Activated T-cell treated with anti-CD3 and anti-CD28 coated beads, Interleukin-2, amount 50 U/mL, for 24 hours (primary cell): ENCODE measurements at places on chromosomes 13 and 19.

- DNase-seq: no peak
Observed at GRCh38 chr19:38122402-38123093, 101.5 kb downstream of the DPF1 start.

GRCh38 chr13:62357887-62358645 lies 942.4 kb upstream of the PCDH20 start:
- DNase-seq: no peak

DNA sequence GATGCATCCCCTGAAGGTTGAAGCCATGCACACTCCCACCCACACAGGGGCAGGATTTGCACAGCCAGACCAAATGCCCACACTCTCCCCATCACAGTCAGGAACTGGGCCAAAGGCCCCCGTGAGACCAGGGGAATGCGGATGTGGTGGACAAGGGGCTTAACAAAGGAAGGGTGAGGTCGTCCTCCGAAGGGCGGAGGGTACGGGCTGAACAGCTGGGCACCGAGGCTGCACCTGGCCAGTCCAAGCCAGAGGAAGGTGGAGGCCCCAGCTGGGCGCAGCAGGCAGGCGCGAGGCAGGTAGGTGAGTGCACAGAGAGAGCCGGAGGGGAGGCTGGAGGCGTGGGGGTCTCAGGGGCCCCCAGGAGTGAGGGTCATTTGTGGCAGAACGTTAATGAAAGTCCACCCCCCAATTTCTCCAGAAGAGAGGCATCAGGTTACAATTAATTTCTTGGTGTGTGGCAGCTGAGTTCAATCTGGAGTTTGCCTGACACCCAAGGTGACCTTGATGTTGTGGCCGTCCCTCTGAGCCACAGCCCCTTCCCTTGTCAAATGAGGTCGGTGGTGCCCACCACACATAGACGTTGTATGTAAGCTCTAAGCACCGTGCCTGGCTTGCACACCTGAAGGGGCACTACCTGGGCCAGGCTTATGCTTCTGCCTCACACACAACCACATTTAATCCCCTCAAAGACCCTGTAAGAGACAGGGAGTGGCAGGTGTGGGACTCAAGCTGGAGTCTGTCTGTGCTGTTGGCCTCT lies 2.9 kb downstream of the KLK15 start:
- no peak for DNase-seq

- DNase-seq: no peak
Observed at GRCh38 chr19:13109361-13110098, 6.9 kb upstream of the LYL1 start.

DNA sequence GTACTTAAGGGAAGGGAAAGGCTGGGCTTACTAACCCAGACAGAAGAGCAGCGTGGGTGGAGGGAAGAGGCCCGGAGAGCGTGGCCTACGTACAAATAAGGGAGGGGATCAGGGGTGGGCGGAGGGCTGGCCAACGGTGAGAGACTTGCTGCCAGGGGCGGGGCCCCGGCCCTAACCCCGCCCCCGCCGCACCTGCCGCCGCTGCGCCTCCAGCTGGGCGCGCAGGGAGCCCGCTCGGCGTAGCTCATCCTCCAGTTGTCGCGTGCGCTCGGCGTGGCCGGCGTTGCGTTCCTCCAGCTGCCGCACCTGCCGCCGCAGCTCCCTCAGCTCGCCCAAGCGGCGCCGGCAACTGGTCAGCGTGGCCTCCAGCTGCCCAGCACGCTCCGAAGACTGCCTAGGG lies 5.7 kb downstream of the HOOK2 start:
- peak; percentile 67 for DNase-seq

DNA sequence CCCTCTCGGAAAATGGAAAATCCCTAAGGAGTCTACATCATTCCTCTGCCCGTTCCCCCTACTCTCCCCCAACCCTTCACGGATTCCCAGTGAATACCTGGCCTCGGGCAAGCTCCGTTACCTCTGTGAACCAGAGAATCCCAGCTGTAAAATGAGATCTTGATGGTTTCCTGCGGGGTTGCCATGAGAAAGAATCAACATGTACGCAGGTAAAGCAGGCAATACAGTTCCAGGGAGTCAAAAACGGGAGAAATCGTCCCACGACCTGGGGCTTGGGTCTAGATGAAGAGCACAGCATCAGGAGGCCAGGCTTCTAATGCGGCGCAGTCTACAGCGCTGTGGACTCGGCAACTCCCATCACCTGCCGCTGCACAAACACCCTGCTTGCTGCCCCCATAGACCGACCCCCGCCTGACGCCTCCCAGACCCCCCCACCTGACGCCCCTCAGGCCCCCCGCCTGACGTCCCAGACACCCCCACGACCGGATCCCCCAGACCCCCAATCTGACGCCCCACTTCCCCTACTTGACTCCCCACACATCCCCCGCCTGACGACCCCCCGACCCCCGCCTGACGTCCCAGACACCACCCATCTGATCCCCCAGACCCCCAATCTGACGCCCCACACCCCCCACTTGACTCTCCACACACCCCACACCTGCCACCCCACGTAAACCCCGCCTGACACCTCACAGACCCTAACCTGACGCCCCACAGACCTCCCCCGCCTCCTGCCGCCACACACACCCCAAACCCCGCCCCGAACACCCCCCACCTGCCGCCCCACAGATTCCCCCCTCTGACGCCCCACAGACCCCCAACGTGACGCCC lies 680 bp downstream of the LIG4 start:
- no peak for DNase-seq

DNA sequence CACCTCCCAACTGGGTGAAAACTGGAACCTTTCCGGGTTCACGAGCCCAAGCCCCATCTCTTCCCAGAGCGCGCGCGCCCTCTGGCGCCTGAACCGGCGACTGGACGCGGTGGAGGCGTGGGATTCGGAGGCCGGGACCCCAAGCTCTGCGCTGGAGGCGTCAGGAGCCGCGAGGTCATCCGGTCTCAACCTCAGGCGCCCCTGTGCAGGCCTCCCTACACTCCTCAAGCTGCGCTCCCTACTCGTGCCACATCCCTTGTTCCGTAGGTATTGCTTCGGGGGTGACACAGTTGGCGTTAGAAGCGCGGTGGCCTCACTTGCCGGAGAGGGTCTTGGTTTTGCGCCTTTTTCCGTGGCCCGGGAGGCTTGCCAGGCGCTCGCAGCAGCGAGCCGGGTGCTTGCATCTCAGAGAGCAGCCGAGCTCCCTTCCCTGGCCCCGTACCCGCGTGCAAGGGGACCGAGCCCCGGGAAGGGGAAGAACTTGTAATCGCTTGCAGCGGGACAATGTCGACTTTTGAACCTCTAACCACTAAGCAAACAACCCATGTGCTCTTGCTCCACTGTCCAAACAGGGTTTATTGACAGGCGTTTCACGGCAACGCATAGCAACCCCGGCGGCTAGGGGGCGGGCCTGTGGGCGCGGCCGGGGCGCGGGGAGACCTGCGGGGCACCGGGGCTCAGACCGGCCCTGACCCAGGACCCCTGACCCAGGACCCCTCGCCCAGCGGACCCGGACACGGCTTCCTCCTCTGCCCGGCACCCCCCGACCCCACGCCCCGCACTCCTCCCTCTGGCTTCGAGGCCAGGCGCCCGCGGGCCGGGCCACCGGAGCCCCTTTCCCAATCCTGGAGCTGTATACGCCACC lies 8.5 kb downstream of the CDX2 start:
- DNase-seq: no peak

GRCh38 chr13:63625869-63626268 lies 2210.2 kb upstream of the PCDH20 start:
- no peak for DNase-seq

GRCh38 chr13:109331898-109332297 lies 454.5 kb downstream of the IRS2 start:
- DNase-seq: no peak

GRCh38 chr19:32691952-32692726 lies 518 bp downstream of the NUDT19 start:
- DNase-seq: peak; percentile 78

- no peak for DNase-seq
Observed at GRCh38 chr13:85288698-85289097, 510.5 kb downstream of the SLITRK6 start.

DNA sequence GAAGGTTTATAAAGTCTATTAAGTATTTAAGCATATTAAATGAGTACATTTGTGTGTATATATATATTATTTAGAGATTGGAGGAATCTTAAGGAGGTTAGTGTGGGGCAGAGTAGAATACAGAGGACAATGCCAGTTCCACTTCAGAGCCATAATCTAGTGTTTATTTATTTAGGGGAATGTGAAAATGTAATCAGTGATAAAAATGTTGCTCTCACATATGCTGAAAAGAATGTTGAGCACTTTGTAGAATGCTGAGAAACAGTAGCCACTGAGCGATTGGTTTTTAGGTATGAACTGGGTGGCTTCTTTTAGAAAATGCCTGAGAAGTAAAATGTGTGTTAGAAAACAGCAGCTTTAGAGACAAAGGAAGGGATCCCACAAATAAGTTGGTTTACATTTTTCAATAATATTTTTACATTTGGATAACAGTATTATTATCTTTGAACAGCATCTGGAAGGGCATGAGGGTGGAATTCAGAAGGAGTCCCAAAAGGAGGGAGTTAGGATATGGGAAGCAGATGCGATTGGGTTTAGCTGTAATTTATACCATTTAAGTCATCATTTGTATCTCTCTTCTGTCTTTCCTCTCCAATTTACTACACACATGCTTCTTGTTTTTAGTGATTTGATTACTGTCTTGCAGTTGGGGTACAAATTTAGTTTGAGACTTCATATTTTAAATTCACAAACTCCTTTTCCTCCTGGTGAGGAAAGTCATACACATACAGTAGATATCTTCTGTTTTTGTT lies 68.6 kb downstream of the NDFIP2 start:
- no peak for DNase-seq

- no peak for DNase-seq
Observed at GRCh38 chr19:58335630-58336029, 8.8 kb downstream of the ZSCAN22 start.

DNA sequence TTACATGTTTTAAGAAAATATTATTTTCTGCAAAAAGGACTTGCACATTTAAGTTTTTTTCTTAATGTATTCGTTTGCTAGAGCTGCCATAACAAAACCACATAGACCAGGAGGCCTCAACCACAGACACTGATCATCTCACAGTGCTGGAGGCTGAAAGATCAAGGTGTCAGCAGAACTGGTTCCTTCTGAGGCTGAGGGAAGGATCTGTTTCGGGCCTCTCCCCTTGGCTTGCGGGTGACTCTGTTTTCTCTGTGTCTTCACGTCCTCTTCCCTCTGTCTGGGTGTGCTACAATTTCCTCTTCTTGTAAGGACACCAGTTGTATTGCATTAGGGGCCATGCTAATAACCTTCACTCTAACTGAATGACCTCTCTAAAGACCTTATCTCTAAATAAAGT lies 364.2 kb downstream of the IRS2 start:
- DNase-seq: no peak

DNA sequence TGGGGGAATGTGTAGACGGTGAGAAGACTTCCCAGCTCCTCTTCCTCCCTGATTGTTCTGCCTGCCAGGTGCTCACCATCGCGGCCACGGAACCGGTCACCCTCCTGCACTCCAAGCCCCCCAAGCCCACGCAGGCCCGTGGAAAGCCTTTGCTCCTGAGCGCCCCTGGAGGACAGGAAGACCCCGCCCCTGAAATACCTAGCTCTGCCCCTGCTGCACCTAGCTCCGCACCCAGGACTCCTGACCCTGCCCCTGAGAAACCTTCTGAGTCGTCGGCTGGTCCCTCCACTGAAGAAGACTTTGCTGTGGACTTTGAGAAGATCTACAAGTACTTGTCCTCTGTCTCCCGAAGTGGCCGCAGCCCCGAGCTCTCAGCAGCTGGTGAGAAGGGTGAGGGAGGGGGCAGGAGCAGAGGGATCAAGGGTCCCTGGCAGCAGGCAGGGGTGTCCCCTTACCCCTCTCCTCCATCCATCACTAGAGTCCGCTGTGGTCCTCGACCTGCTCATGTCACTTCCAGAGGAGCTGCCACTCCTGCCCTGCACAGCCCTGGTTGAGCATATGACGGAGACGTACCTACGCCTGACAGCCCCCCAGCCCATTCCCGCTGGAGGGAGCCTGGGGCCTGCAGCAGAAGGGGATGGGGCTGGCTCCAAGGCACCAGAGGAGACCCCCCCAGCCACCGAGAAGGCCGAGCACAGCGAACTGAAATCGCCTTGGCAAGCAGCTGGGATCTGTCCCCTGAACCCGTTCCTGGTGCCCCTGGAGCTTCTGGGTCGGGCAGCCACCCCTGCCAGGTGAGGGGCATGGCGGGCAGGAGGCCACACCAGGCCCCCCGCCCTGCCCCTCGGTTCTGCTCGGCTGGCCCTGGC lies 2.1 kb downstream of the SNAPC2 start:
- DNase-seq: no peak

DNA sequence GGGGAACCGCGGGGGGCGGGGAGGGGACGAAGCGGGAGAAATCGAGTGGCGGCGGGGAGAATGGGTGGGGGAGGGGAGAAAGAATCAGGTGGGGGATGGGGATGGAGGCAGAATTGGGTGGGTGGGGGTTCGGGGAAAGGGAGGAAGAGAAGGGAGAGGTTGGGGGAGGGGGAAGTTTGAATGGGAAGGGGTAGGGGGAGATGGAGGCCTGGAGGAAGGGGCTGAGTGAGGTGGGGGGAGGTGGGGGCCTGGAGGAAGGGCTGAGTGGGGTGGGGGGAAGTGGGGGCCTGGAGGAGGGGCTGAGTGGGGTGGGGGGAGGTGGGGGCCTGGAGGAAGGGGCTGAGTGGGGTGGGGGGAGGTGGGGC lies 403 bp upstream of the ADAMTS10 start:
- no peak for DNase-seq

GRCh38 chr13:21338156-21338555 lies 120.9 kb downstream of the ZDHHC20 start:
- DNase-seq: no peak

DNA sequence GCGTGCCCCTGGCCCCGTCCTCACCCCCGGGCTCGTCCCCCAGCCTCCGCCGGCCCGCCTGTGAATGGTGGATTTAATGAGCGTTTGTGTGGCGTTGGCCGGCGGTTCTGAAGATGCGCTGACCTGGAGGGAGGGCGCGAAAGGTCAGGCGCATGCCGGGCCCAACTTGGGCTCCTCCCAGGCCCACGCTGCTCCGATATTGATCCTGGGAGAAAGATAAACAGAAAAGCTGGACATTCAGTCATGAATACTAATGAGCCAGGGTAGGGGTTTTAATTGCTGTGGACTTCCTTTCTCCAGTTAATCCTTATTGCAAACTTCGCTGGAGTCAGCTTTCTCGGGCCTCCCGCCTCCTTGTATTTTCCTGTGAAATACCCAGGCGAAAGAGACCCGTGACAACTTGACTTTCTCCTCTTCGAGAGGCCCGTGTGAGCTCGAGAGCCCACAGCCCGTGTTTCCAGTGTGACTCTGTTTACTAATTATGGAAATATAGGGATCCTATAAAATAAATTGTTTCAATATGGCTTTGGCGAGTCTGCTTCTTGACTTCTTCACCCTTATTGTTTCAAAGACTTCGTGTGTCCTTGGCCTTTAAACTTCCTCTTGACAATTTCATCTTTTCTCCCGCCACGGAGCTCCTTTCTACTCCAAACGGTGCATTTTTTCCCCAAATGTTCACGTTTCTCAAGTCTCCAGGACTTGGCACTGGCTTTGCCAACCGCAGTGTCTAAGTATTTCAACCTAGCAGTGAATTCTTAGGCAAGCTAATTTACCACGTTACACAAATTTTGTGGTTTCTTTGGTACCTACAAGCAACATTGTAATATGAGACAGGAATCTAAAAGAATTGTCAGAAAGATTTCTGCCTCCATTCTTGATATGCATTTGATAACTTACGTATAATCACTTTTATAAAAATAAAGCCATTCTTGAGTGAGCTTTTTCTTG lies 10.5 kb downstream of the ZIC2 start:
- DNase-seq: no peak
